Head of caudate nucleus (tissue), 42 donors: ENCODE measurements at places on chromosomes 6 and 20.
A peak's percentile ranks its signal among the peaks of the same experiment; 100 is the strongest.

DNA sequence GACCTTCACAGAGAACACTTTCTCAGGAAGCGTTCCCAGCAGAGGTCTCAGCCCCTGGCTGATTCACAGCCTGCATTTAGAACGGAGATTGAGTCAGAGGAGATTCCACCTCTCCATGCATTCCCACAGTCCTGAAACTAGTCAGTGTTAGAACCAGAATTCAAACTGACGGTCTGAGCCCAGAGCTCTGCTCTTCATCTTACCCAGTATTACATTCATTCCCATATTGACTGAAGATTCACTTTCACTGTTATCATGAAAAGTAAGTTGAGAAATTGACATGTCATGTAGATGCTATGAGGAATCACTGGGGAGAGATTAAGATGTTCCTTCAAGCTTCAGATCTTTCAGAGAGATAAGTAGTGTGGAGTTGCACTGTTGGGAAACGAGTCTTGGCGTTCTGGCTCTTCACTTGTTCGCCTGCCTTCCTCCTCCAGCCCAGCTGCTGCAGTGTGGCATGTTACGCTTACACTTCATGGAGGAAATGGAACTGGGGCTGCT, 28.3 kb downstream of the MAS1 start:
- no peak for DNase-seq

GRCh38 chr6:87656857-87657256, 45.2 kb downstream of the AKIRIN2 start:
- no peak for DNase-seq

DNA sequence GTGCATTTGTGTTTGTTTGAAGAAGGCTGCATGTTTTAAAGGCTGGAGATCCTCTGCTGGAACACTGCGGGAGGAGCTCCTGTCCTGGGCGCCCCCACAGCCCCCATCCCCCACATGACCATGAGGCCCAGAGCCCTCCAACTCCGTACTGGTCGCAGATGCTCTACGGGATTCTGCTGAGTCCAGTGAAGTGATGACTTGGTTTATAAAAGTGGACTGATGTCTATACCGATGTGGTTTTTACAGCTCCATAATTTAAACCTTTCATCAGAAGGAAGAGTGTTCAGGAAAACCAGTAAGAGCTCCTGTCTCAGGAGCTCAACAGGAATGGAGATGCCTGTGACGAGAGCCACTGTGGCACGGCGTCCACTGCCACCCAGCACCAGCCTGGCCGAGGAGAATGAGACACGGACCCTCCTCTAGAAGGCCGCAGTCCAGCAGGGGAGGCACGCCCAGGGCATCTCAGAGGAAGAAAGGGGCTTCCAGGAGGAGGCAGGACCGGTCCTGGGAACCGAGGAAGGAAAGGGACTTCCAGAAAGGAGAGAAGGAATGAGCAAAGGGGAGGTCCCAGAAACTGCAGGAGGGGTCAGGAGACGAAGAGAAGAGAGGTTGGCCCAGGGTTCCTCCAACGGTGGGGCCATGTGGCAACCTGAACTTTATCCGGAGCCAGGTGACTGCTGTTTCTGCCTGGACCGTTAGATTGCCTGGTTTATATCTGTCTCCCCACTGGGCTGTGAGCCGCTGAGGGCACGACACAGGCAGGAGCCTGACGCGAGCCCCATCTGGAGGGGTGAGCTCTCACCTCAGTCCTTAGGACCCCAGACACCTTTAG, 26.9 kb downstream of the BFSP1 start:
- no peak for DNase-seq

GRCh38 chr20:9635750-9636149, 121.4 kb downstream of the LAMP5 start:
- DNase-seq = no peak

DNA sequence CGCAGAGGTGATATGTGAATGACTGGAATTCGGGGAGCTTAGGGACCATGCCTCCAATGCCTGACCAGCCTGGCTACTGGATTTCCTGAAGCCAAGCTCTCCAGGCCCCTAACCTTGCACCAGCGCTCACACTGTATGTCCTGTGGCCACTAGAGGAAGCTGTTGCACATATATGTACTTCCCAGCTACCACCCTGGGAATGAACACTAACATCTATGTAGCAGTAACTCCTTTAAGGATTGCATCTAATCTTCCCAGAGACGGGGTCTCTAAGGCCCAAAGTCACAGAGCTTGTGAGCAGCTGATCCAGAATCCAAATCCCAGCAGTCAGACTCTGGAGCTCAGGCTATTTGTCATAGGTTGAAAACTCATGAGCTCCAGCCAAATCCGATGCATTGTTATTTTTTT, 20.4 kb upstream of the BPIFB1 start:
- DNase-seq = peak; percentile 60

DNA sequence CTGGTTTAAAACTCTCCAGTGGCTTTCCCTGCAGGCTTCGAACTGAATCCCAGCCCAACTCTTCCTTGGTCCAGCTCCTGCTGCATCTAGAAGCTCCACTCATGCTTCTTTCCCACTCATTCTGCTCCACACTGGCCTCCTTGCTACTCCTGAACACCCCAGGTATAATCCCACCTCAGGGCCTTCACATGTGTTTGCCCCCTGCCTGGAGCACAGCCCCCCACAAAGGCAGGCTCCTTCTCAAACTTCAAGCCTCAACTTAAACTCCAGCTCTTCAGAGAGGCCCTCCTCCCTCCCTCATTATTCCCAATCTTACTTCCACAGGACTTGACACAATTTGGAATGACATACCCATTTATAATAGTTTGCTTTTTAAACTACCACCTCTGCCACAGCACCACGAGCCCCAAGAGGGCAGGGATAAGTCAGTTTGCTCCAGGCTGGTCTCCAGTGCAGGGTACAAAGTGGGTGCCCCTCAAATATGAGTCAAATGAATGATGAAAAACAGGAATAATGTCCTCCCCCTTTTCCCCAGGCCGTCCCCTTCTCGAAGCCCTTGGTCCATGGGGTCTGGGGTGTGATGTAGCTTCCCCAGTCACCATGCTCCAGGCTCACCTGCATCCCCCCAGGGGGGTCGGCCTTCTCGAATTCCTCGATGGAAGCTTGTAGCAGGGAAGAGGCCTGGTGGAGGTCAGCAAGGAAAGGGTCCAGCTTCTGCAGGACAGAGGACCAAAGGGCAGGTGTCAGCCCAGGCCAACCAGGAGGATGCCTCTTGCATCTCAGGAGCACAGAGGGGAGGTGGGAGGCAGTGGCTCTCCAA, 37.4 kb downstream of the KIAA1755 start:
- no peak for DNase-seq

- no peak for DNase-seq
Measured at GRCh38 chr6:80148220-80148619, 41.7 kb downstream of the BCKDHB start.

- DNase-seq = no peak
Measured at GRCh38 chr20:34365765-34366213, 2.7 kb downstream of the ITCH start.

- no peak for DNase-seq
Measured at GRCh38 chr6:119241111-119241465, 108.5 kb downstream of the MAN1A1 start.

GRCh38 chr6:107803957-107804356, 20.2 kb downstream of the SCML4 start:
- no peak for DNase-seq

GRCh38 chr20:51584737-51585136, 42.2 kb upstream of the NFATC2 start:
- DNase-seq = no peak

DNA sequence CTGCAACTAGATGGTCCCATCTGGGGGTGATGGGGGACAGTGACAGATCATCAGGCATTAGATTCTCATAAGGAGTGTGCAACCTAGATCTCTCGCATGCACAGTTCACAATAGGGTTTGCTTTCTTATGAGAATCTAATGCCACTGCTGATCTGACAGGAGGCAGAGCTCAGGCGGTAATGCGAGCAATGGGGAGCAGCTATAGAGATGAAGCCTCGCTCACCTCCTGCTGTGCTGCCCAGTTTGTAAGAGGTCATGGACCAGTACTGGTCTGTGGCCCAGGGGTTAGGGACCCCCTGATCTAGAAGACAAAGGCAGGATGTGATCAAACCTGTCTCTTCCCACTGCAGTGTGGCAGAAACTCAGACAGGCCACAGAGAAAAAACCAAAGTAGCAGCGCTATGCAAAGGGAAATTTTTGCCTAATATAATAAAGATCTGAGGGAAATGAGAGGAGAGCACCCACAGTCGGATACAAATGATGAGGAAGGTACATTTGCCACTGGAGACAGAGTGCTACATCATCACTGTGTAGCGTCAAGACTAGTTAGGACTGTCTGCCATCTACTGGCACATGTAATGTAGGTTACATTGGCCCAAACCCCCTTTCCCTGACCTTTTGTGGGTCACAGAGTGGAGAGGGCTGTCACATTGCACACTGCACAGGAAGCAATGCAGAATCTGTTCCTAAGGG, 4.1 kb upstream of the LY86 start:
- no peak for DNase-seq

DNA sequence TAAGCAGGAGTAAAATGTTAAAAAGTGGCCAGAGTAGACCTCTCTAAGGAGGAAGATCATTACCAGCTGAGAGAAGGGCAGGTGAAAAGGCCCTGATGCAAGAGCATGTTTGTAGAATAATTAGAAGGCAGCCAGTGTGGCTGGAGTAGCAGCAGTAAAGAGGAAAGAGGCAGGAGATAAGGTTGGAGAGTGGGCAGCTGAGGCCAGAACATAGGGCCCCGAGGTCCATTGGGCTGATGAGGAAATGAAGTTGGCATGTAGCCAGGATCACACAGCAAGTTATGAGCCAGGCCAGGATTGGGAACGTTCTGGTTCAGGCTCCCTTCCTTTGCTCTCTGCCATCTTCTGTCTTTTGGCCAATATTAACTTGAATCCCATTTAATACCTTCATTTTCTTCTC, 51.6 kb downstream of the RALY start:
- no peak for DNase-seq

GRCh38 chr20:1286267-1287024, 20.4 kb downstream of the SNPH start:
- DNase-seq = no peak

GRCh38 chr6:105900125-105900937, 185.8 kb upstream of the PRDM1 start:
- no peak for DNase-seq

DNA sequence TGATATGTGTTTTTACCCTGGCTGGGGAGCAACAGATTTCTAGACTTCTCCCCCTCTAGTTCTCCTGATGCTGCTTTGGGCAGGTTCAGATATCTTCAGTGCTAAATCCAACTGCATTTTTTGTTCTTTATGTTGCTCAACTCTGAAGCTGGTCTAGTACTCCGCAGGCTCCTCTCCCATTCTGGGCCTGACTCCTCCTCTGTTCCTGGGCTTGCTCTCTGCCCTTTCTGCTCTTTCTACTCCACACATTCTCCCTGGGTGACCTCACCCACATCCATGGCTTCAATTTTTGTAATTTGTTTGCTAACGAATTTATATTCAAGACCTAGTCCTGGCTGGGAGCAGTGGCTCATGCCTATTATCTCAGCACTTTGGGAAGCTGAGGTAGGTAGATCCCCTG, 6.4 kb downstream of the FYN start:
- DNase-seq = no peak

GRCh38 chr20:23084845-23085365, 1.2 kb downstream of the CD93 start:
- no peak for DNase-seq

GRCh38 chr6:5968817-5969734, 37.6 kb downstream of the NRN1 start:
- peak; percentile 49 for DNase-seq

- no peak for DNase-seq
Measured at GRCh38 chr6:31871046-31871659, 7.6 kb downstream of the SLC44A4 start.

DNA sequence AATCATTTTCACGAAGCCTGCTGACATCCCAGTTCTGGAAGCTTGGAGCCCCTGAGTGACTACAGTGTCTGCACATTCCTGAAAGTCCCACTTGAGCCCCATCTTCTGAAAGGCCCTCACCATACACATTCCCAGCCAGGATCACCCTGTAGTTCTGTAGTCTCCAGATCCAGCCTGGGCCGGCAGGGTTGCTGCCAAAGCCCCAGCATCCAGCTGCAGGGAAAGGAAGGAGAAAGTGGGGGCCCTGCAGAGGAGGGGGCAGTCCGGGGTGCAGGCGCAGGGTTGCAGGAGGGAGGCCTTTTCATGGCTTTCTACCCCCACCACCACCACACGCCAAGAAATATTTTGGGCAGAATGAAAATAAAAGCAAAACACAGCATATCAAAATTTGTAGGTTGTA, 26.0 kb downstream of the MDFI start:
- no peak for DNase-seq

DNA sequence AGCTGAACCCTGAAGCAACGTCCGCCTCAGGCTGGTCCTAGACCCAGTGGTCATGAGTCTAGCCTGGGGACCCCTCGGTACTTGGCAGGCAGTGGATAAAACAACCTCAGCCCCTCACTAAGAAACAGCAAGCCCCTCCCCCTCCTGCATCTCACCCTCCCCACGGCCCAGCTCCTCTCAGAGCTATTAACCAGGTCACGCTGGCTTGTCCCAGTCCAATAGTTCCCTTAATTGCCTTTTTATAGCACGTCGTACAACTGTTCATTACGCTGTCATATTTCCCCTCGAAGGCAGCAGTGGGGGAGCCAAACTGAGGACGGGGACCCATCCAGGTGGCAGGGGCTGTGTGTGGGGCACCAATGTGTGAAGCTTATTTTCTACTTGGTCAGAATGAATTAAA, 8.6 kb upstream of the SLC32A1 start:
- DNase-seq = no peak

GRCh38 chr6:10962673-10963072, 75.8 kb downstream of the SYCP2L start:
- no peak for DNase-seq

DNA sequence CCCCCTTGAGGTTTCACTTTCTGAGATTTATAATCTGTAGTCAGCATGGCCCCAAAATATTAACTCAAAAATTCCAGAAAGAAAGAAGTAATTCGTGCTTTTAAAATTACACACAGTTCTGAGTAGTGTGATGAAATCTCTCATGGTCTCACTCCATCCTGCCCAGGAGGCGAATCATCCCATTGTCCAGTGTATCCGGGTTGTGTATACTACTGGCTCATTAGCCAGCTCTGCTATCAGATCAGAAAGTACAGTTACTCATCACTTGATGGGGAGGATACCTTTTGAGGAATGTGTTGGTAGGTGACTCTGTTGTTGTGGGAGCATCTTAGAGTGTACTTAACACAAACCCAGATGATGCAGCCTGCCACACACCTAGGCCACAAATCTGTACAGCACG, 65.2 kb downstream of the CDC5L start:
- DNase-seq = no peak

DNA sequence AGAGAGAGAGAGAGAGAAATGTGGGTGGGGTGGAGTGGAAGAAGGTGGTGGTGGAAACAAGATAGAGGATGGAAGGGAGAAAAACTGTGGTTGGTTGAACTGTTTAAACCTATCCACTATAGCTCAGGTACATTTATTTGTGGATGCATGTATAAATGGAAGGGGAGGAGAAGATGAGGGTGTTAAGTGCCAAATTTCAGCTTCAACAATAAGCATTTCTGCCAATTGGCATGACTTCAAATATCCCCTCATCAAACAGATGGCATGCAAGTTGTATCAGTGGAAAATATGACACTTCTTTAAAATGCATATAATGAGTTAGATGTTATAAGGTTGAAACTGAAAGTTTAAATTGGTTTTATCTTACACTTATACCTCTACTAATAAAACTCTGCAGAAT, 216.1 kb downstream of the LMBRD1 start:
- no peak for DNase-seq
